Activated naive CD4-positive, alpha-beta T cell treated with anti-CD3 and anti-CD28 coated beads for 36 hours (primary cell): ENCODE measurements at places on chromosomes 2 and 18.

DNA sequence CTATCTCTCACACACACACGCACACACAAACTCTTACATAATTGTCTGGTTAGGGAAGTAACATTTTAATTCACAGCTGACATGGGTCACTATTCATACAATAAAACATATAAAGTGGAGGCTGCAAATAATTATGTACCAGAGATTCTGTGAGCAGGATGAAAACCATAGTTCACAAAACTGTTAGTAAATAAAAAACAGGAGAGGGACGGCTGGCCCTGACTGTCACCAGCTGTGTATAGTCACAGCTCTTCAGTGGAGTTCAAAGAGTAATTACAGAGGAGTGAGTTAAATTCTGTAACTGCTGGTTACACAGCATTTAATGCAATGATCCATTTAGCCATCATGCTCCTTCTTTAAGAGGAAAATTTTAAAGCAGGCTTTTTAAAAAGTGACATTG, 76.9 kb downstream of the NRXN1 start:
- DNase-seq = no peak

DNA sequence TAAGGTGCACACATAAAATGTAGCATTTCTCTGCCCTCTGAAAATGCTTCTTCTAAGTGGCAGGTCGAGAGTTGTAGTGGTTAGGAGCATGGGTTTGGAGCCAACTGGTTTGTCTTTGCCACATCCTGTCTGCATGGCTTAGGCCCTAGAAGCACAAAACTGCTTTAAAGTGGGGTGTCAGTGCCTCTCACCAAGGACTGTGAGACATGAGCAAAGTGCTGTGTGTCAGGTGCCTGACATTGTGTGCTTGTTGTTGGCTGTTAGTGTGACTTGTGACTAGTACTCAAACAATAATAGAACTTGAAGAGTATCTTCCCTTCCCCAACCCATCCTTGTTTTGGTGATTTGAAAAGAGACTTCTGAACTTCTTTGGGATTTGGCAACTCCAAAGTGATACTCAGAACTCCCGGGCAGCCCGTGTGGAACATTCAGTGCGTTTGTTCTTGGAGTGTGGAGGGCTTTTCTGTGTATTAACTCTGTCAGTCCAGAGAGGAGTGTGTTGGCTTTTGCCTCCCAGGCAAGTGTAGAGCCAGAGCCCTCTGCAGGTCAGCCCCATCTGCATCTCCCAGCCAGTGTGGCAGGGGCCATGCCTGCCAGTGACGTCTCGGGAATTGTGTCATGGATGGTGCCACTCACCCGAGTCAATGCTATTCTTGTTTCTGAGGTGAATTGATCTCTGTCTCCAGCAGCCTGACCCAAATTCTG, 5.0 kb downstream of the MGAT5 start:
- peak; percentile 70 for DNase-seq

- DNase-seq = no peak
Observed at GRCh38 chr2:95376311-95377215, 25.9 kb upstream of the FAHD2A start.

DNA sequence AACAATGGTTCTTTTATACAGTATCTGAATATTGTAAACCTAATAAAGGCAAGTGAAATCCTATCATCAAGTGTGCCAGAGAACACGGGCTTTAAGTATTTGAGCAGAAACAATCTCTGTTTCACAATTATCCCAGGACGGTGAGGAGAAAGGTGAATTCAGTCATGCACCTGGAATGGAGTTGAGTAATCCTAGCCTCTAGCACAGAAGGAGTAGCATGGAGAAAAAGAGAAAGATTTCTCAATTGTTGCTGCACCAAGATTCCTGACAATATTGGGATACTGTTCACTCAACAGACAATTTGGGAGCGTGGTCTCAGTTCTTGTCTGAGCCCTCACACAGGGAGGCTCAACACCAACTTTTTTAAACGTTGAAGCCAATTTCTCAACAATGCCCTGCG, 510.6 kb downstream of the SOX11 start:
- no peak for DNase-seq

DNA sequence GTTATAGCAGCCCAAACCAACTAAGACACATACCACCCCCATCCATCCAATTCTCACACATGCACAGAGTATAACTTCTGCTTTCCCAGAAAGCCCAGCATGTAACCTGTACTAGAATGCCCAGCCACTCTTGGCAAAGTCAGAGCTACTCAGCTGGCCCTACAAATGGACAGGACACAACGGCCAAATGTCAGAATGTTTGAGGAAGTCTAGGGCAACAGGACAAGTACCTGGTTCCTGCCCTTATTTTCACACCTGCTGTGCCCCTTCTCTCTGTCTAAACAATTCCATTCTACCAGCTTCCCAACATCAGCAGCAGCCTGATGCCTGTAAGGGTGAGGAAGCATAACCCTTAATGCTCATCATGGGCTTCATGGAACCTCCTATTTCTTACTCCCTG, 15.1 kb upstream of the BZW1 start:
- no peak for DNase-seq

DNA sequence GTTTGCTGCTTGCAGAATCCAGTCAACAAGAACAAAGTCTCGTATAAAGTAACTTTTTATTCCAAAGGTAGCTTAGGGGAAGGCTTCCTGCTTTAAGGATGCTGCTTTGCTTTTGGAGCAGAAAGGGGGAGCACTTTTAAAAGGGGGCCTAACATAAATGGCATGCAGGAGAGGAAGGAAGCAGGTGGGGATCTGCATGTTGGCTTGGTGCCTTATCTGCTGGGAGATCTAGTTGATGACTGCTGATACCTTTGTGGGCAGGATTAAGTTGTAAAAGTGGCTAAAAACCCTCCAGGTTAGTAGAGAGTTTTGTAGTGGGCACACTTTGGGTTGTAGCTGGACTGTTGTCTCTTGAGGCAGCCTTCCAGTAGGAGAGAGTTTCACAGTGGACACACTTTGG, 22.5 kb downstream of the UBR3 start:
- no peak for DNase-seq

DNA sequence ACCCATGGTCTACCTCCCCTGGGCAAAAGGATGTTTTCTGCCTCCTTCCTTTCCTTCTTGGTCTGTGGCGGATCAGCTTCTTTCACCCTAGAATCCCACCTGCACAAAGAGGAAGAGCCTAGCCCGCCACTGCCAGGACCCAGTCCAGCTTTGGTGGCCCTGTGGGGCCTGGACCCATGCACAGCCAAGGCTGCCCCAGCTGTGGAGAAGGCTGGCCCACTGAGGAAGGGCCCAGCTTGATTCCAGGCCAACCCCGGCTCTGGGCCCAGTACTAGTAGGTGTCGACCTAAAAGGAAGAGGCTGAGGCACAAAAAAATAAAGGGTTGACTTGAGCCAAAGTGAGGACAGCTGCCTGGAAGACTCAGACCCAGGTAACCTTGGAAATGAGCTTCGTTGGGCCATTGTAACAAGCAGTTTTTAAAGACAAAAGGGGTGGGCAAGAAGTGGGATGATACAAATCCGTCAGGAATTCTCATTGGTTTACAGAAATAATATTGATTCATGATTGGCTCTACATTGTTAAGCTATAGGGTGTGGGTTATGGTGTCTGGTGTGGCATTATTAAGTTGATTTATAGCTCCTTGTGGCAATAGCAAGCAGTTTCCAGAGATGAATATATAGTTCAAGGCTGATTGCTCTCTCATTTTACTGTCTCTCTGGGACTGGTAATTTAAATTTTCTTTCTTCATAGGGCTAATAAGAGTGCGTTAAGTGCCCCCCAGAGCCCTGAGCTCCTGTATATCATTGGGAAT, 29.8 kb upstream of the MAL start:
- no peak for DNase-seq

DNA sequence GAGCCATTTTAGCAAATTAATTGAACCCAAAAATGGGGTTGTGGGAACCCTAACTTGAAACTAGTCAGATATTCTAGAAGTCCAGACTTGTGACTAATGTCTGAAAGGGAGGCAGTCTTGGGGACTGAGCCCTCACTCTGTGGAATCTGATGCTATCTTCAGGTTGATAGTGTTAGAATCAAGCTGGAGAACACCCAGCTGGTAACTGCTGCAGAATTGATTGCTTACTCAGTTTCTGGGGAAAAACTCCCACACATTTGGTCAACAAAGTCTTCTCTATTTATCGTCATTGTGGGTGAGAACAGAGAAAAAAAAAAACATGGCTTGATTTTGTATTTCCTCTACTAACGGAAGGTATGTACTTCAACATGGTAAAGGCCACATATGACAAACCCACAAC, 1925.8 kb upstream of the CELF4 start:
- DNase-seq = no peak

DNA sequence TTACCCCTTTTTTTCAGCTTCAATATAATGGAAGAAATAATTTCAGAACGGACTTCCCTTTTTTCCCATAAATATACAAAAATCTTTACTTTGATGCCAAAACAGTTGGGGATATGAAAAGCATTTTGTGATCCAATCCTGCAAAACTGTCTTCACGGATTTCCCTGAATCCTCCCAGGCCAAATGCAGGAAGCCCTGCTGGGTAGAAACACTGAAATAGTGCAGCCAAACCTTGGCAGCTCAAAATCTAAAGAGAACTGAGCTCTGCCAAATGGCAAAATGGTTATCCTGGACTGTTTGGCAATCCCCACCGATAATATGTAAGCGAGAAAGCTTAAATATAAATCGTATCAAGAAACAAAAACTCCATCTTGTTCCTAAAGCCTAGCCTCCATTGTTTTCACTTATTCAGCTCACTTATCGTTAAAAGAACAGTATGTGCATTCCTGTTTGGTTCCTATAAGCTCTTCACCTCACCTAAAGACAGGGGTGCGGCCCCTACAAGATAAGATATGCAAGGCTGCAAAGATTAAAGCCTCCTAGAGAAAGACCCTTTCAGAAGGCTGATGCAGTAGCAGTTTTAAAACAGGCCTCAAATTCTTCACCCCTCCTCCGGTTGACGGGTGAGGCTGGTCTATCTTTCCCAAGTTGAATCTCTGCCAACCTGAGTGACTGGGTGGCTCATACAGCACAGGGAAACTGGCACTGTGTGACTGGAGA, 48.6 kb downstream of the LAMA1 start:
- DNase-seq = no peak

DNA sequence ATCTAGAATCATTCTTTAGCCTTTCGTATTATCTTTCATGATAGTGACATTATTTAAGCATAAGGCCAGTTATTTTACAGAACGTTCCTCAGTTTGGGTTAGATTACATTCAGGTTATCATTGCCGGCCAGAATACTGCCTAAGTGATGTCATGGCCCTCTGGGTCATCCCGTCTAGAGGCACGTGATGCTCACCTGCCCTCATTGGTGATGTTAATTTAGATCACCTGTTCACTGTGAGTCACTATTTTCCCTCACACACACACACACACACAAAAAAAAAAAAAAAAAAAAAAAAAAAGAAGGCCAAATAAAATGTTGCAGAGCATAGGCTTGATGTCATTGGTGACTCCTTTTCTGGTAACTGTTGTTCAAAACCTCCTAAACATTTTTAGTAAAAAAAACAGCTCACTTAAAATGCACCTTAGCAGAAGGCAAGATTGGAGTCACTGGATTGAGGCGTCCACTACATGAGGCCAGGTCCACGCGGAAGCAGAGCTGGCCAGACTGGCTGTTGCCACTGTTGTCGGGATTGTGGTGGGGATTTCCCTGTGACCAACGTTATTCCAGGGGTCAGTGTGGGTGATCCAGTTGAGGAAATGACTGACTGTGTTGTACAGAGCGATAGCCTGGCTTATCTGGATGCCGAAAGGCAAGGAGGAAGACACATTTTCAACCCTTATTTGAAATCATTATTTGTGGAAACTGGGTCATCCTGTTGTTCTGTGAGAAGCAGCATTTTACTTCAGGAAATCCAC, 52.1 kb upstream of the CNGA3 start:
- DNase-seq = no peak

DNA sequence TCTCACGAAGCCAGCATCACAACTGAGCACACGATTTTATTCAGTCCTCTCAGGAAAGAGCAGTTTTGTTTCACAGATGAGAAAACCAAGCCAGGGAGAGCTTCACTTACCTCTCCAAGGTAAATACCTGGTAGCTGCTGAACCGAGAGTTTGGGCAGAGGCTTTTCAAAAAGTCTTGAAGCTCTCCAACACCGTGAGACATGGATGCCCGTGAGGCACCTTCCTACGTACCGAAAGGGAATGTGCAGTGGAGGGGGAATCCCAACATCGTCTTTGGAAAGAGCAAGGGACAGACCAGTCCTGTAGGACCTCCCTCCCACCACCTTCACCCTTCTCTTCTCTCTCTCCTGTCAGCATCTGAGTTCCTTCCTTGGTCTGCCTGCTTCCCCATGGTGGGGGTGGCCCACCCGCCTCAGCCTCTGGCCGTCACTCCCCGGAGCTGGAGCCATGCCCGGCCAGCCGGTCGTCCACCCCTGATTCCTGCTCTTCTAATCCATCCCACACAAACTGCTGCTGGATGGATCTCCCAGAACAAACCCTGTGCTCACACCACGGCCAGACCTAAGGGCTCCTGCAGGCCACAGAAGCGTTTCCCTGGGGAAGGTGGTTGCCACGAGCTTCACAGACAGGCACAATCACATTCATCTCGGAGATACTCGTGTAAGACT, 97.3 kb upstream of the SNTG2 start:
- no peak for DNase-seq

DNA sequence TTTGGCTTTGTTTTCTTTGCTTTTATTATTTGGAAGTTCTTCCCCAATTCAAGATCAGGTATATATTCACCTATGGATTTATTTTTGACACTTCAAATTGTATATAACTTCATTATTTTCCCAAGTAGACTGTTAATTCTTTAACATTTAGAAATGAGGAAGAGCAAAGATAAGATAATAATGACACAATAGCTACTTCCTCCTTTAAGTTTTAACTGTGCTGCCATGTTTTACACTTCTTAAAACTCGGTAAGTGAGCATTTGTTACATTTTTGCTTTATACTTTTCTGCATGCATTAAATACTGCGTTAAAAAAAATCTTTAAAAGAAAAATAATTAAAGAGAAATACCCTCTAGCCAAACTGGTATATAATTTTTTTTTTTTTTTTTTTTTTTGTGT, 32.5 kb downstream of the SLC66A3 start:
- DNase-seq = no peak

DNA sequence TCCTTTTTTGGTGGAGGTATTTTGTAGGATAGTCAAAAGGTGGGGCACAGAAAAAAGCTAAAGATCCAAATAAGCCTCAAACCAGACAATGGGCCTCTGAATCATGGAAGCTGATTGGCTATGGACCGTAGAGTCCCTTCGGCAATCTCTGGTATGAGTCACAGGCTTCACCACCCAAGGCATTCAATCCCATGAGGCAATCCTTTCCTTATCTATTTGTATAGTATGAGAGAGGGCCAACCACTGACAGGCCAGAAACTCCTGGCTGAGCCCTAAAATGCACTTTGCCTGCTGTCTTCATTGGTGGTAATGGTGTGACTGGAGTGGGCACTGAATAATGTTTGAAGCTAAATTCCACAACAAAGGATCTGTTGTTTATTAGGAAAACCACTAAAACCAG, 38.7 kb upstream of the MEX3C start:
- no peak for DNase-seq

DNA sequence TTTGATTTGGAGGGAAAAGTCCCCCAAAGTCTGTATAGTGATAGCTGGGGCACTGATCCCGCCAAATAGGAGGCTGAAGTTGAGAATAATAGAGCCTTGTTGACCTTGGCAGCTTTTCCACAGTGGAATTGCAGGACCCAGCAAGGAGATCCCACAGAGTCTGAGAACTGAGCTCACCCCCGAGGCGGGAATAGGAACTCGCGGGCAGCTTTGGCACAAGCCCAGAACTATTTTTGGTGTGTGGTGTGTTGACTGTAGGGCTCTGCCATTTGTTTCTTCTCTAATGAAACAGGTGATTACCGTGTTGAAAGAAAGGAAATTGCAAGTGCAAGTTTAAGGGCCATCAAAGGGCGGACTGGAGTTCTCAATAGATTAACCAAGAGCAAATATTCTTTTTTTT, 34.0 kb downstream of the SH3RF3 start:
- DNase-seq = no peak
